ENCODE measurements at places on chromosomes 12 and 14.
A peak's percentile ranks its signal among the peaks of the same experiment; 100 is the strongest.

GRCh38 chr12:93381161-93381975 lies 3.6 kb downstream of the NUDT4 start:
- no peak for DNase-seq

- DNase-seq = no peak
Measured at GRCh38 chr12:79964100-79964627, 29.3 kb upstream of the PPP1R12A start.

DNA sequence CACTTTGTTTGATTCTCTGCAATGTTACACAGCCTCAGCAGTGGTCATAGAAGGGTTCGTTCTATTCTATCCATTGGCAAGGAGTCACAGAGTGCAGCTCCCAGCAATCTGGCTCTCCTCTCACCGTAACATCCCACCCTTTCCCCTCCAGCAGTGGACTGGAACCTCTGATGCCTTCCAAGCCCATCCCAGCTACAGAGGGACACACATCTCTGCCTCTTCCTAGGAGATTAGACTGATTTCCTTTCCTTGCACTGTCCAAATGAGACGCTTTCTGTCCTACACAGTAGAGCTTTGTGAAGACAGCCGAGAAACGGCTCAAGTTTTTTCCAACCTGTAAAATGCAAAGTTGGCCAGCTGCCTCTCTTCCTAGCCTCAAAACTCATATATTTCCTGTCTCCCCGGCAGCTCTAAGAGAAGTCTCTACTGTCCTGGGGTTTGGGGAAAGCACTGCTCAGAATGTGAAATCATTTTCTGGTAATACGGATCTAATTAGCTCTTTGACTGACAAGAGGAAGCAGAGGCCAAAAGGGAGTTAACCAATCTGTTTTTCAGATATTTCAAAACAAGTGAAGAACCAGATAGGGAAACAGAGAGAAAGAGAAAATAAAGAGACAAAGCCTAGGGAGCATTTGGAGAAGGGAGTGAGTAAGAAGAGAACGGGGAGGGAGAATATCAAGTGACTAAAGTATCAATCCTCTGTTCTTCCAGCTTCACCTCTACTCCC lies 516 bp downstream of the NINJ2 start:
- no peak for DNase-seq

- DNase-seq = no peak
Measured at GRCh38 chr12:10584415-10584814, 29.0 kb downstream of the MAGOHB start.

- DNase-seq = no peak
Measured at GRCh38 chr12:95731519-95731958, 59.0 kb downstream of the NTN4 start.

DNA sequence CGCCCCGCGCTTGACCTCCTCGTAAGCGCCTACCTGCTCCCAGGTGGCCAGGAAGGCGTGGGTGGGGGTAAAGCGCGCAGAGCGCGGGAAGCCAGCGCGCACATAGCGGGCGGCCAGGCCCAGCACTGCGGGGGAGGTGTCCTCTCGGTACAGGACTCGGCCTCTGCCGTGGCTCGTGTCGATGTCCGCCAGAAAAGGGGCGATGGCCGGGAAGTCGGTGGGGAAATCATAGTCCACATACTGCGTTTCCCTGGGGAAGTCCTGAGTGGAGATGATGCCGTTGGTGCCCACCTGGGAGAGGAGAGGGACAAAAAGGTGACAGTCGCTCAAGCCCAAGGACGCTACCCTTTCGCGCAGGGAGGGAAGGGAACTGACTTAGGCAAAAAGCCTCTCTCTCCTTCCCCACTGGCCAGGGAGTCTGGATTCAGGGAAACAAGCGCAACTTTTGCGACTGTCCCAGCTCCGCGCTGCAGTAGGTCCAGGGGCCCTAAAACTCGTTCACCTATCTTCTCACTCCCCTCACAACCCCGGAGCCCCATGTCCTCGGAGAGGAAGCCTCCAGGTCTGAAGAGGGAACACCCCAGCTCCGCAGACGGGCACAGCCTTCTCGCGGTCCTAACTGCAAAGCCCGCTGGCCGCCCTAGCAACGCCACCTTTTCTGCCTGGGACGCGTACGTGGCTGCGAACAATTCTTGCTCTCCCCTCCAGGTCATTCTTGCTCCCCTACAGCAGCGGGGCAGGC lies 815 bp downstream of the NID2 start:
- DNase-seq = no peak

- no peak for DNase-seq
Measured at GRCh38 chr14:76786601-76787000, 25.3 kb downstream of the VASH1 start.

DNA sequence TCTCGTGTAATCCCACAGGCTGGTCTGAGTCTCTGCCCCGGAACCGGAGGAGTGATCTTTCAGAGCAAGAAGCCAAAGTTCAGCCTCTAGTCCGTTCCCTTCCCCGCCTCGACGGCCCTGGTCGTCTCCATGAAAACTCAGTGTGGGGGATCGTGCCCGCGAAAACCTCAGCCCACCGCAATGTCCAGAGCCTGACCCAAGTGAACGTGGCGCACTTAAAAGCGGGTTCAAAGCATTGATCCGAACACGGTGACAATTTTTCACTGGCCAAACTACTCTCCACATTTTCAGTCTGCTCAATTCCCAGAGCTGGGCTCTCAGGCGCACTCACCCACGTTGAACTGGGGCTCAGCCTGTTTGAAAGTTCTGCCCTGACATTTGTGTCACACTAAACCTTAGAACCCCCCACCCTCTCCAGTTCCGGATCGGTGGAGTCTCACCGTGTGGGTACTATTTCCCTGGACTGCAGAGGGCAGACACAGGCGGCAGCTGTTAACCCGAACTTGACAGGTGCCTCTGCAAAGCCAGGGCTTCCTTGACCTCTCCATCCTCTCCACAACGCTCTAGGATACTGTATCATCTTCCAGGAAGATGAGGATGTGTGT lies 886 bp upstream of the PRICKLE1 start:
- peak; percentile 5 for DNase-seq

DNA sequence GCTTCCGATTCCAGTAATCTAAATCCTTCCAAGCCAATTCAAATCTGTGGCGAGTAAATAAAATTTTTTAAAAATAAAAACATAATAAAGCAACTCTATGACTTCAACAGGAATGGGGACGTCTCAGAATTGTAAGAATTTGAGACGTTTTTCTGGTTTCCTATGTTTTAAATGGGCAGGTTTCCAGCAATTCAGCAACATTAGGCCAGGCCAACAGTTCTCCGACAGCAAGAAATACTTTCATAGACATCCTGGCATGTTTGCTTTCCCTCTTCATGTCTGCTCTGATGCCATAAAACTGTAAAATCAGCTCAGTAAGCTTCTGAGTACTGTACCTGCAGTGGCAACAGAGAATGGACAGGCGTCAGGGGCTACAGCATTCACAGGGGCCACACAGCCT lies 35.8 kb upstream of the DICER1 start:
- no peak for DNase-seq

Measured in RCC 7860 (cell line).